ENCODE measurements at places on chromosomes 6 and 20.

- DNase-seq = peak; percentile 33
Measured at GRCh38 chr6:139757784-139758183, 383.3 kb upstream of the CITED2 start.

- peak; percentile 20 for DNase-seq
Measured at GRCh38 chr20:914727-915498, 1.2 kb downstream of the ANGPT4 start.

- no peak for DNase-seq
Measured at GRCh38 chr6:53331678-53332077, 17.1 kb downstream of the ELOVL5 start.

GRCh38 chr6:43604174-43604573 is 24.9 kb downstream of the GTPBP2 start:
- DNase-seq = peak; percentile 38

DNA sequence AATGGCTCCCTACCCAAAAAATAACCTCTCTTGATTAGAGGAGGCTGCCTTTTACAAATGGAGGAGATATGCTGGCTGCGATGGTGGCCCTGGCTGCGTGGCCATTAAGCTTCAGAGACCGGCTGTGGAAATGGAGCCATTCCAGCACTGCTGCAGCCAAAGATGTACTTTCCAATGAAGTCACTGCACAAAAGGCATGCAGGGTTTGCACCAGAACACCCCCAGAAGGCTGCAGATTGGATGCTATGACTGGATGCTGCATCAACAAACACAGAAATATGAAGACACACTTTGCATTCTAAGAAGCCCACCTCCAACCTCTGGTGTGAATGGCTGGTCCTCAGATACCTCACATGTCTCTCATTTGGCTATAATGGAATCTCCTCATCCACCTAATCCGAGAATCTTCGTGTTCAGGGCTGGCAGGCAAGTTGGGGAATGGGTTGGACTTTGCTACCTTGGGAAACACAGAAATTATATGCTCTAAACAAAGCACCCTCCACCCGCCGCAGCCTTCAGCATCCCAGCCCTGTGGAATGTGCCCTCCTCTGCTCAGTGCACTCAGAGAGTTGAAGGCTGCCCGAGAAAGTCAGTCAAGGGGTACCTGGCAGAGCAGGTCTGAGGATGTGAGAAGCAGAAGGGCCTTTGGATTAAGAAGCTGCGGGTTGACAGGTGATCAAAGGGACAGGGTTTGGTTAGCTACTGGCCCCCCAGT is 35.3 kb downstream of the APCDD1L start:
- DNase-seq = no peak

- DNase-seq = peak; percentile 75
Measured at GRCh38 chr20:45798935-45799642, 7.3 kb downstream of the DNTTIP1 start.

- no peak for DNase-seq
Measured at GRCh38 chr6:124560873-124561567, 401.2 kb upstream of the RNF217 start.

- no peak for DNase-seq
Measured at GRCh38 chr6:111773501-111774345, 99.5 kb downstream of the FYN start.

- peak; percentile 58 for DNase-seq
Measured at GRCh38 chr6:111230351-111231089, 143.2 kb downstream of the SLC16A10 start.

- peak; percentile 42 for DNase-seq
Measured at GRCh38 chr6:77034161-77034560, 429.1 kb downstream of the HTR1B start.

DNA sequence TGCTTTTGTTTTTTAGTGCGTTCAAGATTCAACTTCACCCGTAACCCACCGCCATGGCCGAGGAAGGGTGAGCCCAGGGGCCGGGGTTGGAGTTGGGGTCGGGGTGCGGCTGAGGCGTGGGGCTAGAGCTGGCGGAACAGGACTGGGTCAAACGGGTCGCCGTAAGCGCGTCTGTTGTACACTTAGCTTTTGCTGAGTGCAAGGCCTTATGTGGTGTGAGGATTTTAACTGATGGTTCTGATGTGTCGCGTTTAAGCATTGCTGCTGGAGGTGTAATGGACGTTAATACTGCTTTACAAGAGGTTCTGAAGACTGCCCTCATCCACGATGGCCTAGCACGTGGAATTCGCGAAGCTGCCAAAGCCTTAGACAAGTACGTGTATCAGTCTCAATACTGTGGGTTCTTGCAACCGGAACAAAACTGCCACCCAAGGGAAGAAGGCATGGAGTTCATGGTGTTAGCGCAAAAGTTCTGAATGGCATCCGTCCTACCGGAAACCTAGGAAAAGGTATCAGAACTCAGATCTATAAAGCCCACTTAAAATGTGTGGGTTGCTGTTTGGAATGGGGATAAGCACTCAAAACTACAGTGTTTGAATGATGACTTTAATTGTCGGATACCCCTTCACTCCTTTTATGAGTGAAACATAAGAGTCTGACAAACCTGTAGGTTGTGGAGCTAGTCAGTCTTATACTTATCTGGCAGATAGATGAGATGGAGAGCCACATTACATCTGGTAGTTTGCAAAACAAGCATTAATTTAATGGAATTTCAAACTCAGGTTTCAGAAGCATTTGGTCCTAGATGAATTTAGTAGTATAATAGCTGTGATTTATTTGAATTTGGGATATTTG is 574 bp downstream of the RPS12 start:
- DNase-seq = no peak

DNA sequence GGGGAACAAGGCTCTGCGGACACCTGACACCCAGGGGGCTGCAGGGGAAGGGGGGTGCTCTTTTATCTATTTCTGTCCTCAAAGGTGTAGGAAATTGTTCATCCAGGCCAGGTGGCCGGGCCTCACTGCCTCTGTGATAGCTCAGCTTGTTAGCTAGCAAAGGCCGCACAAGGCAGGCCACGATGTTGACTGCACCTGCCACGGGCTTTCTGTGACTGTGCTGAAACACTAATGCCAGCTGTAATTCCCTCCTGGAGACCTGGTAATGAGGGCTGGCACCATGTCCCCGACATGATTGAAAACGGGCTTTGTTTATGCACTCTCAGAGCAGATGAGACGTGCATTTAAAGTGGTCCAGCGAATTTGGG is 61.4 kb upstream of the APCDD1L start:
- DNase-seq = no peak

DNA sequence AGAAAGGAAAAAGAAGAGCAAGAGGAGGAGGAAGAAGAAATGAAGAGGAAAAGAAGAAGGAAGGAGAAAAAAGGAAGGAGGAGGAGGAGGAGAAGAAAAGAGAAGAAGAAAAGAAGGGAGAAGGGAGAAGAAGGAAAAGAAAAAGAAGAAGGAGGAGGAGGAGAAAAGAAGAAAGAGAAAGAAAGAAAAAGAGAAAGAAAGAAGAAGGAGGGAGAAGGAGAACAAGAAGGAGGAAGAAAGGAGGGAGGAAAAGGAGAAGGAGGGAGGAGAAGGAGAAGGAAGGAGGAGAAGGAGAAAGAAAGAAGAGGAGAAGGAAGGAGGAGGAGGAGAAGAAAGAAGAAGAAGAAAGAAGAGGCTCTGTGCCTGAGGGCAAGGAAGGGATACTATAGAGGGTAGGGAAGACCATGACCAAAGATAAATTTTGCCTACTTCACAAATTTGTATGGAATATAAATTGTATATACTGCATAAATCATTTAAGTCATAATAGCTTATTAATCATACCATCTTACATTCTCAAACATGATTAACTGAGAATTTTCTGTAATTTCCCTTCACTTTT is 55.7 kb downstream of the SESN1 start:
- DNase-seq = no peak

GRCh38 chr6:152100183-152100618 is 292.7 kb downstream of the ESR1 start:
- DNase-seq = peak; percentile 42

DNA sequence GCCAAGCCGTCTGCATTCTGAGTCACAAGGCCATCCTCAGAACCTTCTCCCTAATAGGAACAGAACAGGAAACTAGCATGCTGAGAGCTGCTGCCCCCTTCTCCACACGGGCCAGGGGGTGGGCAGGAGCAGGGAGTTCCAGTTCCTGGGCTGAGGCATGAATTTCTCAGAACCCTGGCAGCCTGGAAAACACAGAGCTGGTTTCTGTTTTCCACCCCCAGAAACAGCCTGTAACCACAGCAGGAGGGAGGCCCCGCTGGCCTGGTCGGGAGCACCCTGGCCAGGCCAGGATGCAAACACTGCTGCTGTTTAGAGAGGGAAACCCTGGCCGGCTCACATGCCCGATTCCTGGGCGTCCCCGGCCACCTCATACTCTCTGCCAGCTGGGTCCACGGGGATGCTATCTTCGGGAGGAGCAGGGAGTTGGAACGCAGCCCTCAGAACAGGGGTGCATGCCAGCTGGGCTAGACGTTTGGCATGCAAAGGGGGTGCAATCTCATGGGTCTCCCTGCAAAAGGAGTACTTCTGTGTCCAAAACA is 130.1 kb downstream of the NFATC2 start:
- peak; percentile 60 for DNase-seq

DNA sequence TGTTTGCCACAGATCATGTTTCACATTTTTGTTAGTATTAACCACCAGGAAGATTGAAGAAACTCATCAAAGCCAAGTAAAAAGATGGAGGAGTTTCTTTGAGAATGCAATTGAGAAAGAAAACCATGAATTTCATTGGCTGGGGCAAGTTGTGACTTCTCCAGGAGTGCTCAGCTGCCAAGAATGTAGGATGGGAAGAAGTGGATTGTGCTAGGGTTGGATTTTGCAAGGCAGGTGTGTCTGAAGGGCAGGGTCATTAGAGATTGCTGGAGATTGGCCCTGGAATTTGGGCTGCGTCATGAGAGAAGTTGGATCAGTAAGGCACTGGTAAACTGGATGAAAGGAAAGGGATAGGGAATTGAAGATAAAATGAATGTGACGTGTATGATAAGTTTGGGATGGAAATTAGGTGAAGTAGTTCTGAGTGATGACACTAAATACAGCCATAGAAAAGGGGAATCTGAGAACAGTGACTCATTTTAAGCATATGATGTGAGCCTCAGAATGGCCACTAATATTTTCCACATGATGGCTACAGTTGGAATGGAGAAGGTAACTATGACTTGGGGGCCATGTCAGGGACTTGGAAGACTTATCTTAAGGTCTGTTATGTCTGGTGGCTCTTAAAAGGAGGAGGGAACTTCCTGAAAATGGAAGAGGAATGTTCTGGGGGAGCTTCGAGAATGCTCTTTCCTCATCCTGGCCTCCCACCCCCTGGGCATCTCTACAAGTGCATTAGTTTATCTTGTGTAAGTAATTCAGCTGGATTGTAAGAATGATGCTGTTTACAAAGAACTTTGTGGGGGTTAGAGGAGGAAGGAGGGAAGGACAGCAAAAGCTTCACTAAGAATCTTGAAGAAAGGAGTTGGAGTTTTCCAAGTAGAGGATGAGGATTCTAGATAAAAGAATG is 27.8 kb upstream of the ERVFRD-1 start:
- peak; percentile 20 for DNase-seq

GRCh38 chr20:16397086-16397485 is 176.2 kb downstream of the KIF16B start:
- peak; percentile 26 for DNase-seq

Data from AG08395 (cell line).